Calu3 (cell line): ENCODE measurements at places on chromosomes 3 and 15.

- DNase-seq, result no peak
These were observed 7.5 kb downstream of the TMEM40 start for GRCh38 chr3:12751571-12751970.

- no peak for DNase-seq
These were observed 565.7 kb downstream of the FGF12 start for GRCh38 chr3:192161661-192162060.

- no peak for DNase-seq
These were observed 49.7 kb downstream of the SLC6A6 start for GRCh38 chr3:14451844-14452739.

- no peak for DNase-seq
These were observed 93.6 kb downstream of the P3H2 start for GRCh38 chr3:190027116-190027515.

- peak; percentile 54 for DNase-seq
These were observed at the start of gene DGKG for GRCh38 chr3:186361762-186362536. DGKG (minus strand) TSS chr3:186362234; CDS start chr3:186320459, 41,775 bp downstream.

- no peak for DNase-seq
These were observed 6.6 kb downstream of the CBLB start for GRCh38 chr3:105862217-105862616.

DNA sequence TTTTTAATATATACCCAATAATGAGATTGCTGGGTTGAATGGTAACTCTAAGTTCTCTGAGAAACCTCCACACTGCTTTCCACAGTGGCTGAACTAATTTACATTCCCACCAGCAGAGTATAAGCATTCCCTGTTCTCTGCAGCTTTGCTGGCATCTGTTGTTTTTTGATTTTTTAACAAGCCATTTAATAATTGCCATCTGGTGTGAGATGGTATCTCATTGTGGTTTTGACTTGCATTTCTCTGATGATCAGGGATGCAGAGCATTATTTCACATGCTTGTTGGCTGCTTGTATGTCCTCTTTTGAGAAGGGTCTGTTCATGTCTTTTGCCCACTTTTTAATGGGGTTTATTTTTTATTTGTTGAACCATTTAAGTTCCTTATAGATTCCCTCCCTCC, 75.0 kb upstream of the EPHB3 start:
- DNase-seq, result no peak

GRCh38 chr15:93017526-93017925, 71.5 kb downstream of the RGMA start:
- DNase-seq, result no peak

DNA sequence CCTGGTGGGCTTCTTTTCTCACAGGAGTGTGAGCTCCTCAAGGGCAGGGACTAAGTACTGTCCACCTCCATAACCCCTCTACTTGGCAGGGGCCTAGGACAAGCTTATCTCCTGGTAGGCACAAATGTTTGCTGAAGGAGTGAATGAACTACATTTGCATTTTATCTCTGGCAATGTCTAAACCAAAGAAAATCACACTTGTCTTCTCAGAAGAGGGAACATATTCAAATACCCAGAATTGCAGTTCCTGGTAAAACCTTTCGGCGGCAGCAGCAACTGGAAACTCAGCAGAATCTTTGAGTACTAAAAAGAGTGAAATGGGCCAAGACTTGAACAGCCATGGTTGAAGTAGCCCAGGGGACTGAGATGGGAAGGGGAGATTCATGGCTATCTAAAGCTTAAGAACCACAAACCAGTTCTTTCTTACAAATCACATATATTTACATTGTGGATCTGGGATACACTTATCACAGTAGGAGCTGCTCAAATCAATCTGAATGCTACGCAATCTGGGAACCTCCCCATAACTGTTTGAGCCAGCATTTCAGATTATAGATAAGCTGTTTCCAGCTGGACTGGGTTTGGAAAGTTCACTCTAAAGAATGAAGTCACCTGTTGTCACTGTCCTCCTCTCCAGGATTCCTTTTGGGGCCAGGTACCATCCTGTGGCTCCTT, 18.7 kb upstream of the PTPN9 start:
- no peak for DNase-seq

GRCh38 chr15:43932907-43933306, 106.1 kb downstream of the WDR76 start:
- DNase-seq, result no peak

- DNase-seq, result peak; percentile 14
These were observed 49.8 kb upstream of the SYN2 start for GRCh38 chr3:11954312-11954934.

DNA sequence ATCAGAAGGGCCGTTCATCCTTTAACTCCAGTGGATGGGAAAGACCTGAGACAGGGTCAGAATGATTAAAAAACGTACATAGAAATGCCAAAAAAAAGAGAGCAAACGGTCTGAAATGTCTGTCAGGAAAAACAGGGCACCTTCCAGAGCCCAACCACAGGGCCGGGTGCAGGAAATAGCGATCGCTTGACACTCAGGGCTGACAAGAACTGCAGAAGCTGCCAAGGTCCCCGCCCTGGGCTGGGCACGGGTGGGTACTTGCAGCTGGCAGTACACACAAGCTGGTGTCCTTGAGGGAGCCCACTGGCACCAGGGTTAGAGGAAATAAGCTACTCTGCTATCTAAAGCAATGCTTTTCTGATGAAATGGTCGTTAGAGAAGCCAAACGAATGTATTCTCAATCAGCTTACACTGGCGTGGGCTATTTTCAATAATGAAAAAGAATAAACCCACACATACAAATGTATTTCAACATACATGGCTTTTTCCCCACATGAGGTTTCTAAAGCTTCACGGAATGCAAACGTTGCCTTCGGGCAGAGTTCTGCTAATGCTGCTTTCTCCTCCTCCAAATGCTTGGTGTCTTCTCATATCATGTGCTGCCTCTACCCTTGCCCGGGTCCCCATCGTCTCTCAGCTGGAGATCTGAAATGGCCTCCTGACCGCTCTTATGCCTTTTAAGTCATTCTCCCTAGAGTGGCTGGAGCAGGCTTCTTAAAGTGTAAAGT, 15.6 kb downstream of the FRMD4B start:
- DNase-seq, result peak; percentile 15

- DNase-seq, result no peak
These were observed 29.6 kb downstream of the CX3CR1 start for GRCh38 chr3:39250116-39250747.
